ENCODE measurements at places on chromosomes 7 and 10.

DNA sequence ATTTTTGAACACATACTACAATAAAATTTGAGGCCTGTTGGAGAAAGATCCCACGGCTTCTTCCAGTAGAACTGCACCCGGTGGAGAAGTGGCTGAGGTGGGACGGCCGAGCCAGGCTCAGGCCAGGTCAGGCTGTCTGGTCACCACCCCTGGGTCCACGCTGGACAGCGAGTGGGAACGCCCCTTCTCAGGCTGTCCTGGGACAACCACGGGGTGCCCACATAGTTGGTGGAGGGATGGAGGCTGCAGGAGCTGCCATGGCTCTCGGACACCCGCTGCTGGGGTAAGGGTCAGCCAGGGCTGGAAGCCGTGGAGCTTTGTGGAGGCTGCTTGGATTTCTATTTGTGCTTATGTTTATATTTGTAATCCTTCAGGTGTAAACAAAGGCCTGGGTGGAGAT, 206.5 kb downstream of the DNAJB6 start:
- DNase-seq: no peak

DNA sequence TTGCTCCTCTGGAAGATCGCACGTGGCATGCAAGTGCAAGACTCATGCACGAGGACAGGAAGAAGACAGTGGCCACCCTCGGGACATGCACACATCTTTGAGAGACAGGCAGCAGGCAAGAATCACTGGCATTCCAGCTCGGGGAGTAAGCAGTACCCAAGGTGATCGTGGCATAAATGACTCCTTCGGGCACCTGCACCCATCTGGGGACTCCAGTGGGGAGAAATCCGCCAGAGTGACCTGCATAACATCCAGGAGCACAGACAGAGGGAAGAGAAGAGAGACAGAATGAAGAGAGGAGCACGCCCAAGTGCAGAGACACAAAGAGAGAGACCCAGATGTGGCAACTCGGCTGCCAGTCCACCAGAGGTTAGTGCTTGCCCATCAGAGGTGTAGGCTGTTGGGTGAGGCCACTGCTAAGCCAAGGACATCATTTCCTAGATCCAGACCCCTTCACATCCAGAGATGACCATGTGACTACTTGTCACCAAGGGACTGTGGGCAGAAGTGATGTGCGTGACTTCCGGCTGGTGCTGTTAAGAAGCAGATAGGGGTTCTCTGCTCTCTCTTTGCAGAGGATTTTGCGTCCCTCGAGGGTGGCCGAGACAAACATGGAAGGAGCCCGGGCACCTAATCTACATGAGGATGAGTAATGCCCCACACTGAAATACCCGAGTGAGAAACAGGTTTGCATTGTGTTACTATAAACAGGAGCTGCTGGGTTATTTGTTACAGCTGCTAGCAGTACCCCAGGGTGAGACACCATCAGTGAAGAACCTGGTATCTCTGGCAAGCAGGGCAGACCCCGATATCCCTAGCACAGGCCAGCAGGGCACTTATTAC, 80.6 kb downstream of the VWA2 start:
- no peak for DNase-seq

- no peak for DNase-seq
Measured at GRCh38 chr10:43867667-43868565, 219.2 kb upstream of the ZNF32 start.

GRCh38 chr10:109992485-109992884, 15.3 kb upstream of the ADD3 start:
- DNase-seq: no peak

- DNase-seq: no peak
Measured at GRCh38 chr7:149886018-149886415, 12.2 kb downstream of the ATP6V0E2 start.

DNA sequence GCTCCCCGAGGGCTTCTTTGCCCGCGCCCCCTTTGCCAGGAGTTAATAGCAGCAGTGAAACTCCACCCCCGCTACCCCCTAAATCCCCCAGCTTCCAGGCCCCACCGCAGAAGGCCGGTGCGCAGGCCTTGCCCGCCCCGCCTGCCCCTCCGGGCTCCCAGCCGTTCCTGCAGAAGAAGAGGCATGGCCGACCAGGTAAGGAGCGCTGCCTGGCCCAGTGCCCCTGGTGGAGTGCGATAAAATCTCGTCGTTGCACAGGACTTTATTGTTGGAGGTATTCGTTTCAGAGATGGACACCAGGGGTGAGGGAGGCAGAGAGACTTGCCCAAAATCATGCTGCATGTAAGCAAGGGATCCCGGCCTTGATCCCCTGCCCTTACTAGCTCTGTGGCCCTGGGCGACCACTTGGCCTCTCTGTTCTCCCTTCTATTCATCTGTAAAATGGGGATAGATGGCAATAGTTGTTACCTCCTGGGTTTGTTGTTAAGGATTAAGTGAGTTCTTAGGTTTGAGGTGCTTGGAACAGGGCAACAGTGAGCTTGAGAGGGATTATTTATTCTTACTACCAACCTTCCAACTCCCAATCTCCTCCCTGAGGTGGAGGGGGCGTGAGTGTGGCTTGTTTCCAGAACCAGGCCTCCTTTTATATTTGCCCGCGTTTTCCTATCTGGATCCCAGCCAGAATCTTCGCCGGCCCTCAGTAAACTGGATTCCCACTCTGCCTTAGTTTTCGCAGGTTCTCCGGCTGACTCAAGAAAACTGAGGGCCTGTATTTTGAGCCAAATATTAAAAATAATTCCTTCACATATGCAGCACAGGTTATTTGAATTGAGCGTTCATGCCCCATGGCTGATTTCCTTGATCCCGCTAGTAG, 78.3 kb downstream of the WIPF3 start:
- DNase-seq: no peak
